Osteocyte (in vitro differentiated cells): ENCODE measurements at places on chromosomes 2 and 18. TPM values are rescaled to one million over a fixed set of nuclear protein-coding genes. Genes with fewer than 3 reads are reported as not detected.

GALM gene
- total RNA-seq: 2.9 and 3.8 TPM in 2 replicates

GRCh38 chr2:19380532-19380931 is 22.1 kb upstream of the OSR1 start:
- H3K4me3 ChIP-seq: no peak overlapping the region
- no peaks in the 10 kb centered on the region for H3K4me1 ChIP-seq
- no peak for DNase-seq
- peaks cover 47% of the 10 kb centered on the region for H3K27me3 ChIP-seq
- H3K36me3 ChIP-seq: no peaks in the 10 kb centered on the region

- no peaks in the 10 kb centered on the region for H3K27me3 ChIP-seq
- DNase-seq: no peak
- peaks cover 10% of the 10 kb centered on the region for H3K4me1 ChIP-seq
- H3K36me3 ChIP-seq: no peaks in the 10 kb centered on the region
- no peak overlapping the region for H3K4me3 ChIP-seq
- no peak overlapping the region for H3K27ac ChIP-seq
Observed at GRCh38 chr2:39641635-39642034, 24.1 kb upstream of the TMEM178A start.

ECEL1 gene
- total RNA-seq: 0.13 and 0.60 TPM in 2 replicates

- H3K36me3 ChIP-seq: no peaks in the 10 kb centered on the region
Observed at GRCh38 chr2:7047661-7048060, 130.4 kb downstream of the RNF144A start.

GRCh38 chr18:22170421-22171257 is 1.2 kb downstream of the GATA6 start:
- H3K4me1 ChIP-seq: peaks cover 39% of the 10 kb centered on the region
- DNase-seq: peak; percentile 87
- H3K4me3 ChIP-seq: peak overlapping the region; percentile 87
- peak overlapping the region; percentile 81 for H3K27ac ChIP-seq
- no peaks in the 10 kb centered on the region for H3K36me3 ChIP-seq
- peaks cover 70% of the 10 kb centered on the region for H3K27me3 ChIP-seq

DNA sequence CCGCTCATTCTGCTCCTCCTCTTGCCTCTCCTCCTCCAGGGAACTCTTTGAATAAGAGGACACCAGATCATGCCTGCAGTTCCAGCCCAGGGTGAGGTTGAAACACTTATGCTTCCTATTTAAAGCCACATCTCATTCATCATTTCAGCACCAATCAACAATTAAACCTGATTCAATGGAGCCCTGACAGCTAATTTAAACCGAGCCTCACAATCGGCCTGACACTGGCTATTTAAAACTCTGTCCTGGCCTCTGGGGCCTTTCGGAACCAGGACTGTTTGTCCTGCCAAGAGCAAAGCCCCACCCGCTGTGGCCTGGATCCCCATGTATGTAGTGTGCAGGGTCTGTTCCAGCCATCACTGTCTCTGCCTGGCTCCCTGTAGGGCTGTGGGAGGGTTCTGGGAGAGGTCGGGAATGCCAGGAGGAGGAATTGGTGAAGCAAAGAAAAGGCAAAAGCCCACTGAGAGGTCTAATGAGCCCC is 97.4 kb downstream of the MCFD2 start:
- no peak overlapping the region for H3K4me3 ChIP-seq
- no peaks in the 10 kb centered on the region for H3K36me3 ChIP-seq
- no peaks in the 10 kb centered on the region for H3K27me3 ChIP-seq

GRCh38 chr18:46072376-46072867 is 362 bp upstream of the PSTPIP2 start:
- H3K36me3 ChIP-seq: no peaks in the 10 kb centered on the region
- peak overlapping the region; percentile 82 for H3K4me3 ChIP-seq
- H3K4me1 ChIP-seq: peaks cover 20% of the 10 kb centered on the region
- H3K27ac ChIP-seq: no peak overlapping the region
- no peak for DNase-seq

- no peak for DNase-seq
- no peaks in the 10 kb centered on the region for H3K27me3 ChIP-seq
- H3K4me1 ChIP-seq: peaks cover 50% of the 10 kb centered on the region
- peak overlapping the region; percentile 62 for H3K27ac ChIP-seq
- H3K4me3 ChIP-seq: peak overlapping the region; percentile 56
- H3K36me3 ChIP-seq: no peaks in the 10 kb centered on the region
Observed at GRCh38 chr2:73999881-74000597, 15.3 kb downstream of the TET3 start.

SP9 gene
- not detected in 2 replicates for total RNA-seq

DNA sequence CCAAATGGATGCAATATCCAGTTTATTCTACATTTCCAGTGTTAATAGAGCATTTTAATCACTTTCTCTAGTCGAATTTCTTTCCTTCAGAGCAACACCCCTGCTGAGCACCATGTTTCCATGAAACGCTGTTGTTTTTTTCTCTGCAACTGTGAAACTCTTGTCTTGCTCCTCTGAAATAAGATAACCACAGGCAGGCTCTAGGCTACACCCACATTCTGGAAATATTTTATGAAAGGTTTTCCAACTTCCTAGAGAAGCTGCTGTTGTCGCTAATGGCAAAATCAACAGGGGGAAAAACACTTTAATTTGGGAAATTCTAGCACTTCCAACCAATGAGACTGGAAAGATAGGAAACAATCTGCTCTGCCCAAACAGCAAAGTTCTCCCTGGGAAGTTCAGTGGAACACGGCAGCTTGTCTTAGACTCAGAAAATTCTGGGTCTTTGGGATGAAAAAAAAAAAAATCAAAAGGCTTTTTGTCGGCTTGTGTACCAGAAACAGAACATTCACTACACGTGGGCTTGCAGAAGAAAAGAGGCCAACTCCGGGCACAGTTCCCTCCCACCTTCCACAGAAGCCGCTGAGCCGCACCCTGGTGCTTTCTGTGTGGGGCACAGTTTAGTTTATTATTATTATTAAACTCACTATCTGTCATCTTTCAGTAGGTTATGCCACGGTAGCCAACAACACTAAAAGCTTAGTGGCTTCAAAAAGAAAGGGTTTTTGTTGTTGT is 98.7 kb downstream of the MMADHC start:
- DNase-seq: no peak
- H3K27ac ChIP-seq: peak overlapping the region; percentile 70
- no peaks in the 10 kb centered on the region for H3K36me3 ChIP-seq

DNA sequence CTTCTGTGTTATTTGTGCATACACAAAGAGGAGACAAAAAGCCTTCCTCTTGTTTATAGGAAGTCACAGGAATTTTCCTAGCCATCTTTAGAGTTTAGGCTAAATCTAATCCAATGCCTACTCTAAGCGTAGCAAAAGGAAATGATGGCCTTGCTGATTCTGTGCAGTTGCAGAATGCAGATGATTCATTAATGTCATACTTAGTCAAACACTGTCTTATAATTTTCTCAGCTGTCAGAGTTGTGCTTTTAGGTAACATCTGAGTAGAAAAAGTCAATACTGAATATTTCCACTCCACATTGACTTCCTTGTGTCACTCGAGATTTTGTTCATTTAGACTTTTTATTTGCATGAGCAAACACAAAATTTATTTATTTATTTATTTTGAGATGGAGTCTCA is 157.9 kb upstream of the FOSL2 start:
- H3K36me3 ChIP-seq: peaks cover 5% of the 10 kb centered on the region
- no peak overlapping the region for H3K4me3 ChIP-seq
- DNase-seq: no peak
- peaks cover 21% of the 10 kb centered on the region for H3K4me1 ChIP-seq
- H3K27ac ChIP-seq: no peak overlapping the region

ALPP gene
- not detected in 2 replicates for total RNA-seq

- no peak overlapping the region for H3K27ac ChIP-seq
- H3K4me1 ChIP-seq: no peaks in the 10 kb centered on the region
- no peak overlapping the region for H3K4me3 ChIP-seq
Observed at GRCh38 chr2:67773851-67774250, 289.0 kb downstream of the C1D start.

DNA sequence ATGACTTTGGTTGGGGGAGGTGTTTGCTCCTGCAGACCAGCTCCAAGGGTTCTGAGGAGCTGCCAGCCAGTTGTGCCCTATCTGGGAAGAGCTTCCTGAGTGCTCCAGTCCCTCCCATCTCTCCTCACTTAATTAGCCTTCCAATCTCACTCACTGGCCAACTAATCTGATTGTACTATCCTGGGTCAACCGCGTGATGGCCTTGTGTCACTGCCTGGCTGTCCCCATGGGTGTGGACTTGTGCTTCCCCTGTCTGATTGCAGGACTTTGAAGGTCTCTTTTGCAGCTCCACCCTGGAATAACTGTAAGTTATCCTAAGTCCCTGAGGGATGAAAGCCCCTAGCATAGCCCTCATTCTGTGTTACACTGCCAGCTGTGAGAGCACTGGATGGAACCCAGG is 65.0 kb downstream of the SLC4A5 start:
- no peaks in the 10 kb centered on the region for H3K4me1 ChIP-seq
- H3K27ac ChIP-seq: no peak overlapping the region
- H3K27me3 ChIP-seq: peaks cover 47% of the 10 kb centered on the region
- H3K4me3 ChIP-seq: no peak overlapping the region
- DNase-seq: no peak

- no peak overlapping the region for H3K27ac ChIP-seq
- no peaks in the 10 kb centered on the region for H3K27me3 ChIP-seq
- H3K4me1 ChIP-seq: peaks cover 18% of the 10 kb centered on the region
Observed at GRCh38 chr2:11864724-11865123, 118.3 kb downstream of the LPIN1 start.

PARD3B gene
- total RNA-seq: 26.1 and 26.7 TPM in 2 replicates

DNA sequence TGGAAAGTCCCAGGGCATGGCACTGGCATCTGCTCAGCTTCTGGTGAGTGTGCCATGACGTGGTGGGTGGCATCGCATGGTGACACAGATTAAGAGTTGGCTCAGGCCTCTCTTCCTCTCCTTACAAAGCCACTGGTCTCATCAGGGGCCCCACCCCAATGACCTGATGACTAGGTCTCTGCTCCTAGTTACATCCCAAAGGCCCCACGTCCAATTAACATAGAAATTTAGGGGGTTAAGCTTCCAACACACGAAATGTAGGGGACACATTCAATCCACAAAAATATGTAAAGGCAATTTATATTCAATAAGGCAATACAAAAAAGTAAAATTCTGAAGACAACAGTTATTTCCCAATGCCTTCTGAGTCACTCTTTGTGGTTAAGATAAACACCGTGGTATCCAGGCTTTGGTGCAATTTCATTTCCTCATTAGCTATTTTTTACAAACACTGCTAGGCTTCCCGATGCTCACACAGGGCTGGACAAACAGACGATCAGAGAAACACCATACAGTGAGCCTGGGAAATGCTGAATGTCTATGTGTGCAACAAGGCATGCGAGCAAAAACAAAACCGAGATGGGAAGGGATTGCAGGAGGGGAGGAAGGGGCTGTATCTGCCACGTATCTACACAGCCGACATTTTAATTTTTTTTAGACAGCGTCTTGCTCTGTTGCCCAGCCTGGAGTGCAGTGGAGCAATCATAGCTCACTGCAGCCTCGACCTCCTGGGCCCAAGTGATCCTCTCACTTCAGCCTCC is 67.2 kb downstream of the MBP start:
- no peaks in the 10 kb centered on the region for H3K27me3 ChIP-seq
- H3K27ac ChIP-seq: peak overlapping the region; percentile 94
- H3K36me3 ChIP-seq: peaks cover 6% of the 10 kb centered on the region
- DNase-seq: no peak

ATRAID gene
- total RNA-seq: 117 and 125 TPM in 2 replicates

STK25 gene
- 197 and 206 TPM in 2 replicates for total RNA-seq

- H3K27ac ChIP-seq: no peak overlapping the region
- H3K4me3 ChIP-seq: no peak overlapping the region
- peaks cover 51% of the 10 kb centered on the region for H3K27me3 ChIP-seq
- H3K4me1 ChIP-seq: no peaks in the 10 kb centered on the region
- DNase-seq: no peak
Observed at GRCh38 chr2:46213906-46214305, 83.3 kb upstream of the EPAS1 start.

GRCh38 chr2:19801367-19802080 is 100.3 kb downstream of the TTC32 start:
- peaks cover 49% of the 10 kb centered on the region for H3K4me1 ChIP-seq
- H3K27ac ChIP-seq: peak overlapping the region; percentile 71
- DNase-seq: peak; percentile 96
- H3K27me3 ChIP-seq: no peaks in the 10 kb centered on the region

RAB17 gene
- total RNA-seq: 3.9 and 5.2 TPM in 2 replicates

- no peaks in the 10 kb centered on the region for H3K36me3 ChIP-seq
- peak overlapping the region; percentile 99 for H3K27ac ChIP-seq
- peaks cover 13% of the 10 kb centered on the region for H3K27me3 ChIP-seq
Observed at GRCh38 chr2:74391209-74391579, 11.1 kb upstream of the DCTN1 start.

DNA sequence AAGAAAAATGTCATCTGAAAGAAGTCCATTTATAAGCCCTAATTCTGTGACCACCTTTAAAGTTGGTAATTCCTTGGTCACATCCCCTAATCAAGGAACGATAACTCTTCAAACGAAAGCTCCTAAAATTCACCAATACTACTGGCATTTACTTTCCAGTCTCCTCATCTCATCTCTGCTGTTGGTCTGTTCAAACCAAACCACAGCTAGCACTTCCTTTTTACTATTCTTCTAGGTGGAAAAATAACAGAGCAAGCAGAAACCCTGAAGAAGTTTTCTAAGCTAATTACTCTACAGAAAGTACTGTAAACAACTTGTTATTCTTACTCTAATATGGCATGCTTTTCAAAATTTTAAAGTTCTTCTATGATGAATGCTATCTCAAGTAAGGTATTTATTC is 21.6 kb downstream of the TIA1 start:
- DNase-seq: no peak
- H3K27me3 ChIP-seq: no peaks in the 10 kb centered on the region

DNA sequence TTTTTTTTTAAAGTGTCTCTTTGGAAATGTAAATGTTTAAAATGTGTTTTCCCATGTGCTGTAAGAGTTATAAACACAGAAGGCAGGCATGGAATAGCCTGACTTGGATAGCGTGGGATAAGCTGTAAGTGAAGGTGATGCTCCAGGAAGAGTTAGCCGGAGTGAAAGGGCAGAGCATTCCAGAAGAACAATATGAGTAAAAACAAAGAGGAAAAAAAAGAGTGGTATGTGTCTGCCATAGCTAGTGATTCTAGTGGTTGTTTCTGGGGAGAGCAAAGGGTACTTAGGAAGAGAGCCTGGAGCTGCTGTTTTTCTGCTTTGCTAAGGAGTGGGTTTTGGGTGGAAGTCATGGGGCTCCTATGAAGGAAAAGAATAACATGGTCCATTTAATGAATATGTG is 126.9 kb upstream of the DLGAP1 start:
- DNase-seq: no peak
- H3K36me3 ChIP-seq: no peaks in the 10 kb centered on the region
- no peak overlapping the region for H3K4me3 ChIP-seq
- H3K27ac ChIP-seq: no peak overlapping the region

- no peaks in the 10 kb centered on the region for H3K36me3 ChIP-seq
- no peak for DNase-seq
- H3K4me3 ChIP-seq: no peak overlapping the region
- H3K4me1 ChIP-seq: no peaks in the 10 kb centered on the region
- H3K27me3 ChIP-seq: peaks cover 19% of the 10 kb centered on the region
Observed at GRCh38 chr2:156704617-156705016, 268.4 kb downstream of the GPD2 start.

DNA sequence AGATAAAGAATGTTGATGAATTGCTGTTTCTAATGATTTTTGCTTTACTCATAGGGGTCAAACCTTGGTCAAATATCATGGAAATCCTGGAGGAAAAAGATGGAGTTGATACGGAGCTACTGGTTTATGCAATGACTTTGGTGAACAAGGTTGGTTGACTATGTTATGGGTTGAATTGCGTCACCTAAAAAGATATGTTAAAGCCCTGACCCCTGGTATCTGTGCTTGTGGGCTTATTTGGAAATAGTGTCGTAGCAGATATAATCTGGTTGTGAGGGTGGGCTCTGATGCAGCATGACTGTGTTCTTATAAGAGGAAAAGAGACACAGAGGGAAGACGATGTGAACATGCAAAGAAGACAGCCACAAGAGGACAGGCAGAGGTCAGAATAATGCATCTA is 226.2 kb downstream of the TPGS2 start:
- H3K36me3 ChIP-seq: no peaks in the 10 kb centered on the region
- H3K4me1 ChIP-seq: no peaks in the 10 kb centered on the region
- peaks cover 2% of the 10 kb centered on the region for H3K27me3 ChIP-seq
- no peak overlapping the region for H3K4me3 ChIP-seq
